ENCODE measurements at places on chromosomes 5 and 9.

GRCh38 chr5:15441433-15442192, 58.4 kb upstream of the FBXL7 start:
- no peak for DNase-seq

- no peak for DNase-seq
Observed at GRCh38 chr5:148509893-148510292, 126.1 kb downstream of the FBXO38 start.

- DNase-seq: no peak
Observed at GRCh38 chr9:20658677-20659473, 25.2 kb upstream of the FOCAD start.

GRCh38 chr5:173385832-173386360, 57.7 kb upstream of the STC2 start:
- DNase-seq: no peak

DNA sequence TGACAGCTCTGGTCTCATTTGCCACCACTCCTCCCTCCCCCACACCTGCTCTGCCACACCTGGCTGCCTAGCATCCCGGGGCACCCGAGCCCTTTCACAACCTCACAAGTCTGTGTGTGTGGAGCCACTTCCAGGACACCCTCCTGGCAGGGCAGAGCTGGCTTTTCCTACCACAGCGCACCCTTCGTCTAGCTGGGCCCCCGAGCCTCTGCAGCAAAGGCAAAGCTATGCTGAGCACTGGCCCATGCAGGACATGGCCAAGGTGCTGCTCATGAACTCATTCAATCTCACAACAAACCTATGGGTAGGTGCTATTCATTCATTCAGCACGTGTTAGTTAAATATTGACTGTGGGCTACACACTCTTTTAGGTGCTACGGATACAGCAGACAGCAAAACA, 43.4 kb downstream of the DUSP1 start:
- no peak for DNase-seq

DNA sequence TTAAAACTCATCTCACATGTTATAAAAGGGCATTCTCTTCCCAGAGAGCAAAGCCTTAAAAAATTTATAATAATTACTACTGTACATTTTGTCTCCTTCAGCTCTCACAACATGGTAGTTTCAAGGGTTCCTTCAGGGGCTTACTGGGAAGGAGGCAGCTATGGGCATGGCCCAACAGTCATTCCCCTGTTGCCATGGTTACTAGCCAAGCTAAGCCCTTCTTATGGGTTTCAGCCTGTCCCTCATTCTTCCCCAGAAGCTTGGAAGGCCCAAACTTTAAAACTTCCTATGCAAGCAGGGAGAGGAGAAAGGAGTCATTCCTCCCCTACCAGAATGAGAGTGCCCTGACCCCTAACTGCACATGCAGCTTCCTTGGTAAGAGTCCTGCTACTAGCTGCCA, 82.2 kb upstream of the CNTLN start:
- no peak for DNase-seq

DNA sequence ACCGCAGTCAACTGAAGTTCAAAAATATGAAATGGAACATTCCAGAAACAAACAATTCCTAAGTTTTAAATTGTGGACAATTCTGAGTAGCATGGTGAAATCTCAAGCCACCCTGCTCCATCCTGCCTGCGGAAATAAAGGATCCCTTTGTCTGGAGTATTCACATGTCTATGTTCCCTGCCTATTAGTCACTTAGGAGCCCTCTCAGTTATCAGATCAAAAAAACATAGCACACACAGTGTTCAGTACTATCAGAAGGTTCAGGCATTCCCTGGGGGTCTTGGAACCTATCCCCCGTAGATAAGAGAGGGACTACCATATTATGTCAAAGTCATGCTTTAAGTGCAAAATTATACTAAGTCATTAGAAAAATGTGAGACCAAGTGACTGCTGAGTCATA, 300.8 kb downstream of the SEMA5A start:
- DNase-seq: no peak

- DNase-seq: no peak
Observed at GRCh38 chr5:36156619-36157018, 4.7 kb downstream of the SKP2 start.

DNA sequence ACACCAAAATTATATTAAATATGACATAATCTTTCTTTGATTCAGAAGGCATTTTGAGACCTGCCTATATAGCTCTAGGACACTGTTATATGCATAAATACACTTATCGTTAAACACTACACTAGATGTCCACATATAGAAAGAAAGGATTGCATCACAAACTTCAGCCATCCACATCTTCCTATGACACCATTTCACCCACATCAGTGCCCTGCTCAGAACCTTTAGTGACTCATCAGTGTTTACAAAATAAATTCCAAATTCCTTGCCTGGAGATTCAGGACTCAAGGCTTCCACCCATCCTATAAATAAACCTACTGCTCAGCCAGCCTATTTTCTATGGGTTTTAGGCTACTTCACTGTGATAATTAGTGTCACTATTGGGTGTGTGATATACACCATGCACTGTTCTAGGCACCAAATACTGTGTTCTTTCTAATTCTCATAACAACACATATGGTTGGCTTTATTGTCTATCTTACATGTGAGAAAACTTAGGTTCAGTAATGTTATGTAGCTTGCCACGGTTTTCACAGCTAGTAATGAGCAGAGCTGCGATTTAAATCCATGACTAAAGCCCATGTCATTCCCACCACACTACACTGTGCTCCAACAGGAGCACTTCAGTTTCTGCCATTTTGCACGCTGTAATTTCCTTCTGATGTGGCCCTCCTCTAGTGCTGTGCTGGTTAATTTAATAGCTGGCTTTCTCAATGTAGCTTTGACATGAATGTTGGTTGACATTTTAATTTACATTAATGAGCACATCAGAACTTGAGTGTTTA, 103.3 kb downstream of the SREK1 start:
- DNase-seq: no peak

GRCh38 chr5:175731756-175732465, 74.0 kb downstream of the HRH2 start:
- no peak for DNase-seq

DNA sequence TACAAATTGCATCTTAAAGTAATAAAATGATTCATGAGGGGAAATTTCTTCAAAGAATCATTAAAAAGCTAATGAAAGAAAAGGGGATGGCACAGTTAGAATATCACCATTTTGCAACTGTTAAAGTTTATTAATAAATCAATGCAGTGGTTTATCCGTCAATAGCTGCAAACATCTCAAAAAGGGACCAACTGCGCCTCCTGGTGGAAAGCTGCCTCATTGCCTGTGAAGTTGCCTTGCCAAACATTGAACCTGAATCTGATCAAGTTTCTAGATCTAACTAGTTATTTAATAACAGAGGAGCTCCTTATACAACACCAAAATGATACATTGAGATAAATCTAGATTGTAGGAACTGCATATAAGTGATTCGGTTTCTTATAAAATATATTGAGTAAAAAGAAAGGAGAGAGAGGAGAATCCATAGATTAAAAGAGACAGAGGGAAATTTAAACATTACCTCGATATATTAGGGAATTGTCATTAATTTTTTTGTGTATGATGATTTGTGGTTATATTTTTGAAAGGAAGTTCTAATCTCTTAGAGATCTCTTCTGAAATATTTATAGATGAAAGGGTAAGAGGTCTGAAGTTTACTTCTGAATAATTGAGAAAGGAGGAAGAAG, 6.9 kb upstream of the NDUFB6 start:
- DNase-seq: no peak

DNA sequence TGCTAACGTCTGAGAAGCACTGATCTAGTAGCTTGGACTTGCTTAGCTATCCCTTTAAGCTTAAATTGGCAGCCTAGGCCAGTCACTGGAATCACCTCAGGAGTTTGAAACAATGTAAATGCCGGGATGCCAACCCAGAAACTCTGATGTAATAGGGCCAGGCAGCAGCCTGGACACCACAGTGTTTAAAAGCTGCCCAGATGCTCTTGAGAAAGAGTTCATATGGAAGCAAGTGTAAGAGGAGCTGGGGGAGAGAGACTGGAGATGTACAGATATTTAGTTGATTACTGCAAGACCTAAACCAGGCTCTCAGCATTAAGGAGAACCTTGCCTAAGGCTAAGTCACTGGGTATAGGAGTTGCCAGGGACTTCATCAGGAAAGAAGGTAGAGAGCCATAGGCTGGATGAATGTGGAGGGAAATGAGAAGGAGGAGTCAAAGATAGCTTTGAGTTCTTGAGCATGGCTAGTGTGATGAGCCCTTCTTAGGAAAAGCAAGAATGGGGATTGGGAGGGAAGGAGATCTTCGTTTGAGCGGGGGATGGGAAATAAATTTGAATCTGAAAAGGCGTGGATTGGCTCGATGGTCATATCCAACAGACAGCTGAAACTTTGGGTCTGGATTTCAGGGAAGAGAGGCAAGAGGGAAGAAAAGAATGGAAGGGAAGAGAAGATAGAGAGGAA, 392.9 kb upstream of the WWC1 start:
- DNase-seq: no peak

DNA sequence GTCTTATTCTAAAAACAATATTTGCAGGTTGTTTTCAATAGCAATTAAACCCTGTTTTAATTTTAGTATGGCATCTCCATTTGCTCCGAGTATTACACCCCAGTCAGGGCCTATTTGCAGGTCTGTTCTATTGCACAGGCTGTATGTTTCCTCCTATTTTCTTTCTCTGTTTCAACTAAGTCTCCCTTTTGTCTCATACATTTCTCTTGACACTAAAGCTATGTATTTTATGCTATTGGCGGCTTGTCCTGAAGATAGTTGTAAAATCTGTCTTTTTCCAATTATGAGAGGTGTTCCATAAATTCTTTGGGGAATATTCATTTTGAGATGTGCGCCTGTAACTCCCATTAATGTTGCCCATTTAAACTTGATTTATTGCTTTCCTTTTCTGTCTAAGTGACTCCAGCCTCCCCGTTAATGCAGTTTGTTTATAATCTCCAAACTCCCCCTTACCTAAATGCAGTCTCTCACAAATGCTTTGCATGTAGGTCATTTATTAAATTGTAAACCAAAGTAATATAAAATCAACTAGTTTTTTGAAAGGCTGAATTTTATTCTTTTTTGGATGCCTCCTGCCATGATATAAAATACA, 262.4 kb downstream of the CDH12 start:
- no peak for DNase-seq

GRCh38 chr5:163352531-163352930, 84.9 kb upstream of the CCNG1 start:
- no peak for DNase-seq

GRCh38 chr9:132121021-132121420, 40.8 kb upstream of the NTNG2 start:
- no peak for DNase-seq

GRCh38 chr5:107640568-107640967, 30.2 kb downstream of the EFNA5 start:
- DNase-seq: no peak

DNA sequence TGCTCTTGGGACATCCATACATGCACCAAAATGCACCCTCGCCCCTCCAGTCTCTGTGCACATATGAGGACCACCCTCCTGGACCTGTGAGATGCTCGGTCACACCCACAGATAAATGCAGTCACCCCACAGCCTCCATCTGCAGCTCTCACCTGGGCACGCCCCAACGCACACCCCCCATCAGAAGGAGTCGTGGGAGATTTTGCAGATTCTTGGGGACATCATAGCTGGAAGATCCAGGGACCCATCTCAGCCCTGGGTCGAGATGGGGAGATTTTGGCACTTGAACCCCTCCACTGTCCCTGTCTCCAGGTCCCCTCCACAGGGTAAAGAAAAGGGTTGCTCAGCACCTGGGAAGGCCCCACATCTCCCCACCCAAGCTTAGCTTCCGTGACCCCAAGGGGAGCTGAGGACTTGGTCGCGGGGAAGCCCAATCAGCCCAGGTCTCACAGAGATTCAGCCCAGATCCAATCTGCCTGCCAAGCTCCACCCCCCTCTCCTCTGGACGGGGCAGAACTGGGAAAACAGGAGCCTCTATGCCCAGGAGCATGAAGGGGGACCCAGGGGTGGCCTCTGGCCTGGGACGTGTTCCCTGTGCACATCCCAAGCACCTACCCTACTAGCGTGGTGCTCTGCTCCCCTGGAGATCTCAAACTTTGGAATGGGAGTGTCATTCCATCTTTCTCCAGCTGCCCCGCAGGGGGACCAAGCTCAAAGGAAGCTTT, 89.2 kb upstream of the LMX1B start:
- DNase-seq: no peak

DNA sequence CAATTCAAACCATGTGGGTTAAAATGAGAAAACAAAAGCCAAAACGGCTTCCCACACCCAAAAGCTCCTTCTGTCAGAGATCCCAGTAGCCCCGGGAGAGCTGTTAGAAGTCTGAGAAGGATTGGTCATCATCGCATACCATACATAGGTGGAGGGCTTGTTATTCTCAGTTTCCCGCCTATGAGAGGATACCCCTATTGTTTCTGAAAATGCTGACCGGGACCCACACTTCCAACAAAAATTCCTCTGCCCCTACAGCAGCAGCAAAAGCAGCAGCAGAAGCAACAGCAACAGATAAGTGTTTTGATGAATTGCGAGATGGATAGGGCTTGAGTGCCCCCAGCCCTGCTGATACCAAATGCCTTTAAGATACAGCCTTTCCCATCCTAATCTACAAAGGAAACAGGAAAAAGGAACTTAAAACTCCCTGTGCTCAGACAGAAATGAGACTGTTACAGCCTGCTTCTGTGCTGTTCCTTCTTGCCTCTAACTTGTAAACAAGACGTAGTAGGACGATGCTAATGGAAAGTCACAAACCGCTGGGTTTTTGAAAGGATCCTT, at the start of gene TEK:
Gene TEK (plus strand): TSS at position 245 of the 561 bp plus-strand sequence. CDS start 366 bp downstream, outside the sequence.
- DNase-seq: no peak

- no peak for DNase-seq
Observed at GRCh38 chr9:4865681-4866080, 72.9 kb downstream of the RCL1 start.

DNA sequence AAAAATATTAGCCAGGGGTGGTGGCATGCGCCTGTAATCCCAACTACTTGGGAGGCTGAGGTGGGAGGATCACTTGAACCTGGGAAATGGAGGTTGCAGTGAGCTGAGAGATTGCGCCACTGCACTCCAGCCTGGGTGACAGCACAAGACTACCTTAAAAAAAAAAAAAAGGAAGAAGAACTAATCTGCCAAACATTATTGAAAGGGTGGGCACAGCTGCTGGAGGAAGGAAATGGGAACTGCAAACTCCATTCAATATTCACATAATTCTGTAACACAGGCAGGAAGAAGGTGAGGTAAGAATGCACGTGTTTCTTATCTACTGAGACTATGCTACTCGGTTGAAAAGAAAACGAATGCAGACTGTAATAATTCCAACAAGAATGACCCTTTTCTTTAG, 121.1 kb upstream of the GNA14 start:
- no peak for DNase-seq

DNA sequence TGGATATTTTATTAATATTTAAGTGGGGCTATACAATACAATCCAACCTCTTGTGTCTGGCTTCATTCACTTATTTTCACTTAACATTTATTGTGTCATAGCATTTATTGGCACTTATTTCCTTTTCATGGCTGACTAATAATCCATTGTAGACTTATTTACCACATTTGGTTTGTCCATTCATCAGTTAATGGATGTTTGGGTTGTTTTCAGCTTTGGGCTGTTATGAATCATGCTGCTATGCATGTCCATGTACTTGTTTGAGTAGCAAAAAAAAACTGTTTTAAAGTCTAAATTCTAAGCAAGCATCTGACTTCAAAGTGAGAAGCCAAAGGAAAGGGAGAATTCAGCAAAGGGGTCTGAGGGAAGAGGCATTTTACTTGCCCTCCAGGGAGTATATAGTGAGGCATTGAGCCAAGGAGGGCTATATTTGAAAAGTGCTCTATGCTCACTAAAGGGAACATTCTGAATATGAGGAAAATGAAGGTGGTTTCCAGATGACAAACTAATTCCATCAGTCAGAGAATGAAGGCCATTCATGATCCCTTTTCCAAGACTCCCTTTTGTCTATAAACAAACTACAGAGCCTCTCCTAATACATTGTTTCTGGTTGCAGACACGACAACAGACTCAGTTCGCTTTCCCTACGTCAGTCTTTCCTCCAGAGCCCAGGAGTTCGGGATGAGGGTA, 532.8 kb upstream of the KLF4 start:
- no peak for DNase-seq

Measured in LNCaP clone FGC (cell line).